ENCODE measurements at places on chromosomes 12 and 14. TPM values are rescaled to one million over a fixed set of nuclear protein-coding genes. Genes with fewer than 3 reads are reported as not detected.

Gene SYT1
- 5.2 TPM for total RNA-seq

Gene NT5DC3
- total RNA-seq = 10.9 TPM

Gene WNT1
- total RNA-seq = not detected

Gene GLS2
- total RNA-seq = not detected

Gene AP1G2
- 12.6 TPM for total RNA-seq

Gene ITGA5
- 790 TPM for total RNA-seq

All from placental pericyte (primary cell).